ENCODE measurements at places on chromosomes 16 and 17.

DNA sequence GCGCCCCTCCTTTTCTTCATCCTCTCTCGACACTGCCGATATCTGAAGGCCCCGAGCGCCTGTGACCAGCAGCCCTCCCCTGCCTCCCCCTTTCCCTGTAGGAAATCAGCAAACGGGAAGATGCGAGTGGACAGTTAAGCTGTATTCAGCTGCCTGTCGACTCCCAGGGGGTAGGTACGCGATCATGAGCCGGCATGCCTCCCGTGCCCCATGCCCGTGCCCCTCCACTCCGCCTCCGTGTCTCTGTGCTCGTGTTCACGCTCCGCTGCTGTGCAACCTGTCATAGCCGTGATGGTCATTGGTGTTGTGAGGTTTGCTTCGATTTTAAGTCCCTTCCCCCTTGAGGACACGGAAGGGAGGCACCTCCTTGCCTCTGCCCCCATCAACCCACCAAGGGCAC, 34.4 kb downstream of the CACNA1G start:
- no peak for DNase-seq

DNA sequence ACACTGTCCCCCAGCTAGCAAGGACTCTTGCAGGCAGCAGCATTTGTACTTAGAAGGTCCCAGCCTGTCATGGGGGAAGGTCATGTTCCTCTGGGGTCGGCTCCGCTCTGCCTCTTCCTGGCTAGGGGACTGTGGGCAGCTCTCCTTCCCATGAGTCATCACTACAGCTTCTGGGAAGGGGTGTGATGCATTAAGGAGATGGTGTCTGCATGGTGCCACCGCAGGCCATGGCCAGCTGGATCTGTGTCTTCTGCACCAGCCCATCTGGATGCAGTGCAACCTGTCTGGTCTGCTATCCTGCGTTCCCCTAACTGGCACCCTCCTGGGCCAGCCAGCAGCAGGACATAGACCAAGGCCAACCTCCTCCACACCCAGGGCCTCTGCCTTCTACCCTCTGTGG, 6.3 kb downstream of the STARD3 start:
- DNase-seq: no peak

GRCh38 chr17:76983075-76983775, 115.0 kb downstream of the MGAT5B start:
- no peak for DNase-seq

- peak; percentile 31 for DNase-seq
These were observed 460 bp downstream of the ELOB start for GRCh38 chr16:2776500-2777139.

DNA sequence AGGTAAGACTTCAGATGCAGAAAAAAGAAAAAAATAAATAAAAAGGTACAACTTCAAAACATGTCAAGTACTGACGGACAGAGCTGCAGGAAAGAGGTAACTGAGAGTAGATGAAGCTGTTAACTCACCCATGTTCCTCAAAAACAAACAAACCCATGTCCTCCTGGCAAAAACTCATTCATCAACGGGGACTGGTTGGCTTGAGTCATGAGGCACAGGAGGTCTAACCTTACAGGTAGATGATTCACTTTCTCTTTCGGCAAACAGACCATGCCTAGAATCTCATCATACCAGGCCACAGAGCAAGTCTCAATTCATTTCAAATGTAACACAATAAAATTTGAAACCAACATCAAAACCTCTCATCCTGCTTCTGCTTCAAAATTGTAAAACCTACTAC, 12.3 kb upstream of the FASN start:
- no peak for DNase-seq

- DNase-seq: no peak
These were observed 1141.1 kb downstream of the CDH11 start for GRCh38 chr16:63980763-63981162.

- DNase-seq: peak; percentile 73
These were observed 4.0 kb downstream of the CIAO2B start for GRCh38 chr16:66930189-66930588.

DNA sequence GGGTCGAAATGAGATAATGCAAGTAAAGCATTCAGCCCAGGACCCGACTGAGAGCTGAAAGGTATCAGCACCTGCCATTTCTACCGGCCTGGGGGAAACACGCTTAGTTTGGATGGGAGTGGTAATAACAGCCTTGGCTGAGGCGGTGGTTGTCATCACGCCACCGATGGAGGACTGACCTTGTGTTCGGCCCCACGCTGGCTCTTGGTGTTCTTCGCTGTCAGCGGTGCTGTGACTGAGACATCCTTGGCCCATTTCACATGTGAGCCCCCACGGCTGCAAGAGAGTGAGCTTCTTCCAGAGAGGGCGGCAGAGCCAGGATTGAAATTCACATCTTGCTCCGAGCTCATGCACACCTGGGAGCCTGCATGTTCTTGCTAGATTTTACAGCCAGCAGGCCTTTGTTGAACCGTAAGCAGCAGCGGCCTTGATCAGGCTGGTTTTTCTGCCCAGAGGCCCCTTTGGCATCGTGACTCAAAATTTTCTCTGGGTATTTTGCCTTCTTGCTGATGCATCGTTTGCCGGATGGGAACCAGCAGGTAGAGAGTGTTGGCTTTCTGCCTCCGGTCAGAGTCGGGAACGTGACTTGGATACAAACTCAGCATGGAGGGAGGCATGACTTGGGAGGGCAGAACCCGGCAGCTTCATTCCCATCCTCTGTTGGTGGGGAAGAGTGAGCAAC, 341.5 kb downstream of the SNX29 start:
- no peak for DNase-seq

Data from hematopoietic multipotent progenitor cell treated with erythropoietin and hydrocortisone succinate and interleukin-3 and kit ligand, for 15 days (in vitro differentiated cells).